Fibroblast of lung (primary cell): ENCODE measurements at places on chromosomes 13 and 19. TPM values are rescaled to one million over a fixed set of nuclear protein-coding genes. Genes with fewer than 3 reads are reported as not detected.

DNA sequence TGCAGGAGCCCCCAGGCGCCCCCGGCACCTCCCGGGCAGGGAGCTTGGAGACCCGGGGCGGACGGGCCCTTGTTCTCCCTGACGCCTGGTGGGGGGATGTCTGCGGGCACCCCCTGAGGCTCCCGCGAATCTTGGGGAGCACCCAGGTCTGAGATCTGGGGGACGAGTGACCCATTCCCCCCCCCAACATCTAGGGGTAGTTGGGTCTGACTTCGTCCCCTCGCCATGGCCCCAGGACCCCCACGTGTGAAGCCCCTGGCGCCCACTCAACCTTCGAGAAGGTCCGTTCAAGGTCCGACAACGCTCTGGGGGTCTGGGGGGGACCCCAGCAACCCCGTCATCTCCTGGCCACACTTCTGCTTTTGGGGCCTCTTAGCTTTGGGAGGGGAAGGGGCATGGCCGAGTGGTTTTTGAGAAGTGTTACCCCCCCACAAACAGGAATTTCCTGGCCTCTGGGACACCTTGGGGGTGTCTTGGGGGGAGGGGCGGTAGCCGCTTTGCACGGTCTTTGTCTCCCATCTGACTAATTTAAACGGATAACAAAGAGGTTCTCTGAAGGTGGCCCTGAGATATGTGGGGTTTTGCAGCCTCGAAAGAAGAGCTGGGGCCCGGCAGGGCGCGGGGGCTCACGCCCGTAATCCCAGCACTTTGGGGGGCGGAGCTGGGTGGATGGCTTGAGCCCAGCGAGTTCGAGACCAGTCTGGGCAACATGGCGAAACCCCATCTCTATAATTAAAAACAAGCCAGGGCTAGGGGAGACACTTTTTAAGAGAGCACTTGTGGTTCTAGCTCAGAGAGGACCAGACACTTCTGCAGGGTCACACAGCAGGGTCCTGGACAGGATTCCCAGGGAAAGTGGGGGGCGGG lies 608 bp downstream of the CNN2 start:
- no peak for DNase-seq

DNA sequence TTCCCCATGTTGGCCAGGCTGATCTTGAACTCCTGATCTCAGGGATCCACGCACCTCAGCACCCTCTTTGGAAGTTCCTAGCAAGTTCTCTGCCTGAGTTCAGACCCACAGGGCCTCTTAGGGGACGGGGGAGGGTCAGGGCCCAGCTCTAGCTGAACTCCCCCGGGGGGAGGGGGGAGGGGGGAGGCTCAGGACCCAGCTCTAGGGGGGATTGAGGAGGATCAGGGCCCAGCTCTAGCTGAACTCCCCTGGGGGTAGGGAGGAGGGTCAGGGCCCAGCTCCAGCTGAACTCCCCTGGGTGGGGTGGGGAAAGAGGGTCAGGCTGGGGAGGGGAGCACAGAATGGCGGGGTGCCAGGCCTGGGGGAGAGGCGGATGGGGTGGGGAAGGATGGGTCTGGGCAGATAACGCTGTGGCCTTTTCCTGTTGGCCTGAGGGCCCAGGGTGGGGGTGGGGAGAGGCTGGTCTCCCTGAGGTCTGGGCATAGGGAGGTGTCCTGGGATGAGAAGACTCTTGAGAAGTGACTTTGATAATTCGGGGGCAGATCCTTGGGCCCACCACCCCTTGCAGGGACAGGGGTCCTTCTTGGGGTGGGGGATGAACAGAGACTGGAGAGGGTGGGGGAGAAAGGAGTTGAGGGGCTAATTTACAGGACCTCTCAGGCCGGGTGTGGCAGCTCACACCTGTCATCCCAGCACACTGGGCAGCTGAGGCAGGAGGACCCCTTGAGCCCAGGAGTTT lies 5.5 kb upstream of the PTBP1 start:
- DNase-seq = no peak

- no peak for DNase-seq
Measured at GRCh38 chr13:48648446-48648845, 5.3 kb upstream of the CYSLTR2 start.

- DNase-seq = peak; percentile 58
Measured at GRCh38 chr13:44298314-44298713, 75.3 kb upstream of the SERP2 start.

GRCh38 chr13:105692769-105693168 lies 842.7 kb downstream of the EFNB2 start:
- no peak for DNase-seq

DNA sequence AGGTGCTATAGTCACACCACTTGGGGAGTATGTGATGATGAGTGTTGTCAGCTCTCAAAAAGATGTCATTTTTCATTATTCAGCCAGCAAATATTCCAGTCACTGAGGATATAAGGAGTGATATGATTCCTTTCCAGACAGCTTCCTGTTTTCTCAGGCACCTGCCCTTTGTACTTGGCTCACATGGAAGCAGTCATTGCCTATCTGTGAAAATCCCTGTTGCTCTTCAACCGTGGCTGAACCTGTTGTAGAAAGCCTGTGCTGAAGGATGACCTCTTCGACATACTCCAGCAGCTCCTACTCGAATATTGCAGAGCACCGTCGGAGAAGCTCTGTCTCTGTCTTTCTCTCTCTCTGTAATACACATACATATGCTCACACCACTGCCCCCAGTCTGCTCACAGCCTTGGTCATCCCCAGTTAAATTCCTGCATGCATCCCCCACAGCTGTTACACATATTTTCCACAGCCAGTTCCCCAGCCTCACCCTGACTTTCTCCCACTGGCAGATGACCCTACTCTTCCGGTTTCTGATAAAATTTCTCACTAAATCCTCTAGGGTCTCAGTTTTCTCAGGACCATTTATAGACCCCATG lies 204.2 kb upstream of the ARGLU1 start:
- DNase-seq = no peak

- DNase-seq = no peak
Measured at GRCh38 chr19:1675633-1676350, 23.4 kb upstream of the TCF3 start.

- DNase-seq = no peak
Measured at GRCh38 chr13:112818698-112819045, 128.8 kb downstream of the ATP11A start.

- no peak for DNase-seq
Measured at GRCh38 chr13:25170554-25171111, 1.5 kb downstream of the AMER2 start.

- no peak for DNase-seq
Measured at GRCh38 chr13:20567881-20568528, 1.0 kb downstream of the IFT88 start.

GRCh38 chr13:33940898-33941297 lies 122.9 kb downstream of the RFC3 start:
- DNase-seq = no peak

DNA sequence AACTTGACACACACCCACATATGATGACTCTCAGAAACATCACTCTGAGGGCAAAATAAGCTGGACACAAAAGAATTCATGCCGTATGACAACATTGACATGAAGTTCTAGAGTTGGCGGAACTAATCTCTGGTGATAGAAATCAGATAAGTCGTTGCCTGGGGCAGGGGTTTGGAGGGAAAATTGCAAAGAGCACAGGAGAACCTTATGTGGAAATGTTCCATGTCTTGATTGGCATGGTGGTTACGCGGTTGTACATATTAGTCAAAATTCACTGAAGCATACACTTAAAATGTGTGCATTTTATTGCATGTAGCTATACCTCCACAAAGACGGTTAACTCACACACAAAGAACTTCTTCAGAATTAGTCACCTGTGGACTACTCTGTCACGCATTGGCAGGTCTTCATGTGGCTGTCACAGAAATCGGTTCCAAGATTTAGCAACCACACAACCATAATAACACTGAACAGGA lies 137.8 kb upstream of the GJB6 start:
- DNase-seq = peak; percentile 20

DNA sequence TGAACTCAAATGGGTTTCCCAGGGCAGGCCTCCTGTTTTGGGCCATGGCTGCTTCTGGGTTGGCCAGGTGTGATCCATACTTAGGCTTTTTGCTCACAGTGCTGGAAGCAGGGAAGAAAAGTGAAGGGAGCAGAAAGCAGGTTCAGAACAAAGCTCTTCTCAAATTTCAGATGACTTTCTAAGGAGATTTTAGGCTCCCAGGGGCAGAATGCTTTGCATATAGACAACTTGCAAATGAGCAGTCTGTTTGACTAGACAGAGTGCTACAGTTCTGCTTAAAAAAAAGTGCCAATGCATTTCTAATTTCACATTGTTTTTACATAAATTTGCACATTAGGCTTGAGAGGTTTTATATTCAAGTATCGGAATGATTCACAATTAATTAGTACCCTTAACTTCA lies 2.6 kb upstream of the SLC10A2 start:
- no peak for DNase-seq

DNA sequence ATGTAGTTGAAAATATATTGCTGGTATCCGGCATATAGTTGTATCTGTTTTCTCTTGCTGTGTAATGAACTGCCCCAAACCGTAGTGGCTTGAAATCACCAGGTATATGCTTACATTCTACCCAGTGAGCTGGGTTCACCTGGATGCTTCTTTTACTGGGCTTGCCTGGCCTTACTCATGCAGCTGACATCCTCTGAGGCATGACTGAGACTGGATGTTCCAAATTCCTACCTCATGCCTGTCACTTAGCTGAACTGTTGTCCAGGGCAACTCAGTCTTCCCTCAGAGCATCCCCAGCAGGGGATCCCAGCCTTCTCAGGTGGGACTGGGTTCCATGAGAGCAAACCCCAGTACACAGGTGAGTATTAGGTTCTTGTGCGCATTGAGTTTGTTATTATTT lies 66.8 kb downstream of the IFT88 start:
- DNase-seq = no peak

DNA sequence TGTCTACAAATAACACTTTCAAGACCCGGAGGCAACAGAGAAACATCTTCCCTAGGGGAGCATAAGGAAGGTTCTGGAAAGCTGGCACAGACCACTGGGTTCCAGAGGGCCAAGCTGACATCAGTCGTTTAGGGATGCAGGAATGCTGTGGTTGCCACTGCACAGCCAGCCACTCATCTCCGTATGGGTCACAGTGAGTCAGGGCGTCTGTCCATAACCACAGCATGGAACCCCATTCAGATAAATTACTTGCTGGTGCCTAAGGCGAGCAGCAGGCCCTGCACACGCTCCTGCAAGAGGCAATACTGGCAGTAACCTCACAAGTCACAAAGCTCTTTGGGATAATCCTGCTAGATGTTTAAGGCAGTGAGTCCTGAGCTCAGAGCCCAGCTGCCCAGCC lies 140.9 kb upstream of the UBL3 start:
- peak; percentile 99 for DNase-seq

DNA sequence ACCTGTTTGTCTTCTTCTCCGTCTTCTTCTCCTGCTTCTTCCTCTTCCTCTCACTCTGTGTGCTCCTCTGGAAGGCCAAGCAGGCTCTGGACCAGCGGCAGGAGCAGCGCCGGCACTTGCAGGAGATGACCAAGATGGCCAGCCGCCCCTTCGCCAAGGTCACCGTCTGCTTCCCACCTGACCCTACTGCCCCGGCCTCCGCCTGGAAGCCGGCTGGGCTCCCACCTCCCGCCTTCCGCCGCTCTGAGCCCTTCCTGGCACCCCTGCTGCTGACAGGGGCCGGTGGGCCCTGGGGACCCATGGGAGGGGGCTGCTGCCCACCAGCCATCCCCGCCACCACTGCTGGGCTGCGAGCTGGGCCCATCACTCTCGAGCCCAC lies 13.9 kb downstream of the CNFN start:
- no peak for DNase-seq

DNA sequence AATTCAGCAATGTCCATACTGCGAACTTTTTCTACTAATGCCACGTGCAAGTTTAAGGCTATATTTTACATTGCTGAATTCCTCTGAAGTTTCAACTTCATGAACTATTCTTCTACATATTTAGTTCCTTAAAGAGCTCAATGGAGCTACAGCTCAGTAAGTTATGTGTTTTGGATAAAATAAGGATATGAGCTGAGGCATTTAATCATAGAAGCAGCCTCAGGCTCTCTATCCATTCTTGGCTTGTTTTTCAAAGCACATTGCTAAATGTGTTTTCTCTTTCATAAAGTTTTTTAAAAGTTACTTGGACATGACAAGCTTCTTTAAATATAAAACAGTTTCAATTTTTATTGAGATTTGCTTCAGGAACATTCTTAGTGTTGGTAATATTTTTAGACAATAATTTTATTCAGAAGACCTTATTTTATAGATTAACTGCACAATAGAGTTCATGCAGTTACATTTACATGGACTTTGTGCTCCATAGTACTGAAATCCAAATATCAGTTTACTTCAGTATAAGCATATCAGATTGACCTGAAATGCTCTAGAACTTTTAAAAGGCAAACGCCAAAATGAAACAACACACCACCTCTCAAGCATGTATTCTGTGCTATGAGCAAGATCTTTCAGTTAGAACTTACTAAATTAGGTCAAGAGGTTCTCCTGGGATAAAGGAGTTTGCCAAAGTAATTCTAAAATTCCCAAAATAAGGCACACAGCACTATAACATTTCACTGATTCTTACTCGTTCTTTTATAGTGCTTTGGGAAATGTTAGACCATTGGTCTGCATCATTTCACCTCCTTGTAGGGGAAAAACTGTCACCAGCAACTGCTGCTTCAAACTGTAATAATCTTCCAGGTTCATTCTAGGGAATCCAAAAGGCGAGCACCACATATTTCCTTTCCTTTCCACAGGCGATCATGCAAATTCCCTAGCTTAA lies 275.5 kb downstream of the ENOX1 start:
- no peak for DNase-seq

- DNase-seq = no peak
Measured at GRCh38 chr13:49652355-49653305, 24.3 kb downstream of the ARL11 start.

DNA sequence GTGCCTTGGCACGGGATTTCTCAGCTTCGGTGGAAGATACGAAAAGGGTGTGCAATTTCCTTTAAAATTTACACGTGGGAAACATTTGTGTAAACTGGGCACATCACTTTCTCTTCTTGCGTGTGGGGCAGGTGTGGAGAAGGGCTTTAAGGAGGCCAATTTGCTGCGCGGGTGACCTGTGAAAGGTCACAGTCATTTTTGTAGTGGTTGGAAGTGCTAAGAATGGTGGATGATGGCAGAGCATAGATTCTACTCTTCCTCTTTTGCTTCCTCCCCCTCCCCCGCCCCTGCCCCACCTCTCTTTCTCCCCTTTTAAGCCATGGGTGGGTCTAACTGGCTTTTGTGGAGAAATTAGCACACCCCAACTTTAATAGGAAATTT lies 7.2 kb downstream of the SLITRK5 start:
- no peak for DNase-seq

- no peak for DNase-seq
Measured at GRCh38 chr19:48495396-48495795, 16.2 kb downstream of the LMTK3 start.

- peak; percentile 61 for DNase-seq
Measured at GRCh38 chr13:95156208-95156607, 145.0 kb downstream of the ABCC4 start.

- DNase-seq = peak; percentile 77
Measured at GRCh38 chr13:79735228-79735627, 254.3 kb downstream of the NDFIP2 start.

The WDR87 gene
- not detected in 2 replicates for total RNA-seq

The PDE4A gene
- total RNA-seq = 3.1 and 4.1 TPM in 2 replicates
